ENCODE measurements at places on chromosomes 4 and X.

GRCh38 chr4:8706216-8707044, 113.9 kb downstream of the CPZ start:
- DNase-seq, result no peak

GRCh38 chrX:50097071-50097470, 103.7 kb downstream of the AKAP4 start:
- DNase-seq, result no peak

- DNase-seq, result no peak
These were observed 8.5 kb downstream of the OTUD4 start for GRCh38 chr4:145171911-145172310.

DNA sequence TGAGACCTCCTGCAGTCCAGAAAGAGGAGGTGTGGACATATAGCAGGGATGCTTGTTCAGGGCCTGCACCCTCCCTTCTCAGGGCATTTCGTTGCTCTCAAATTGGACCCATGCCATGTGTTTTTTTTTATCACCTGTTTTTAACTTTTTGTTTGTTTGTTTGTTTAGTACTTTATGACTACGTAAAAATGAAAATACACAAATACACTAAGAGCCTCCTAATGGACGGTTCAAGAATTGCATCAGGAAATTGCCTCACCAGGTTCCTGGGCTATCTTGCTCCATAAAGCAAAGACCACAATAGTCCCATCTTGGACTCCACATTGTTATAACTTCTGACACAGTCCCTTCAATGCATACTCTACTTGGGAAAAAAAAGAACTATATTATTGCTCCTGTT, 1685.9 kb upstream of the TENM3 start:
- no peak for DNase-seq

DNA sequence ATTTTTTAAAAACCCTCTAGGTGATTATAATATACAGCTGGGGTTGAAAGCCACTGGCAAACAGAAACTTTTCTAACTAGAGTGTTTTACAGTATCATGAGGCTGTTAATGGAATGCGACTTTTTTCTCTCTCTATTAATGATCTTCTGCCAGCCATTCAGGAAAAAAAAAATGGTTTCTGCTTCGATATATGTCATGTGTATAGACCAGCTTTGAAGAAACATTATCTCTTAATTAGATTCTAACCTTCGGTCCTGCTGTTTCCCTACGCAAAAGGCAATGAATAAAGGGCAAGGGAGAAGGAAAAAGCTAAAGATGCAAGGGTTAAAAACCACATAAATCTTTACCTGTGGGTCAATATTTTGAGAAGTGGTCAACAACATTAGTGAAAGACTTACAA, 1662.1 kb upstream of the TENM3 start:
- DNase-seq, result no peak

GRCh38 chr4:165327211-165328100, at the start of gene MSMO1:
TSS of gene MSMO1 (plus strand) at chr4:165327669. CDS start at chr4:165333371, 5,702 bp downstream.
- peak; percentile 98 for DNase-seq
